AG10803 (cell line): ENCODE measurements at places on chromosomes 16 and 17.
A peak's percentile ranks its signal among the peaks of the same experiment; 100 is the strongest.

DNA sequence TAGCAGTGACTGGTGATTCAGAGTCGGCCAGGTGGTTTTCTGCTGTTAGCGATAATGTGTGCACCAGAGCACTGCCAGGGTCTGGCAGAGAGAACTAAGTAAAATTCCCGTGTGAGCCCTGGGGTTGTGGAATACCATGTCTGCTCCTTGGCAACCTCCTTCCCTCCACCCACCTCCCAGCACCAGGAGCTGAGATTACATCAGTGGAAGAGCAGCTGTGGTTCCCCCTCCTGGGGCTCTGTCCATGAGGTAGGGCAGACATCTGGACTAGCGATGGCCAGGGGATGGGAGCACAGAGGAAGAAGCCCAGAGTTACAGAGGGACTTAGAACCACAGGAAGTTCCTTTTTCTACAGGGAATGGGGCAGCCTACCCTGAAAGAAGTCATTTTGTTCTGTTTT is 15.8 kb downstream of the CLEC10A start:
- DNase-seq: no peak

DNA sequence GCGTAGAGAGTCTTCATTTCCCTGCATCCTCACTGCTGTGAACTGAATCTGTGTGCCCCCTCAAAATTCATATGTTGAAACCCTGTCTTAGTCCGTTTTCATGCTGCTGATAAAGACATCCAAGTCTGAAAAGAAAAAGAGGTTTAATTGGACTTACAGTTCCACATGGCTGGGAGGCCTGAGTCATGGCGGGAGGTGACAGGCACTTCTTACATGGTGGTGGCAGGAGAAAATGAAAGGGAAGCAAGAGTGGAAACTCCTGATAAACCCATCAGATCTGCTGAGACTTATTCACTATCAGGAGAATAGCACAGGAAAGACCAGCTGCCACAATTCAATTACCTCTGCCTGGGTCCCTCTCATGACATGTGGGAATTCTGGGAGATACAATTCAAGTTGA is 3.1 kb upstream of the CCDC42 start:
- DNase-seq: no peak

GRCh38 chr17:38330941-38331411 is 12.8 kb downstream of the GPR179 start:
- no peak for DNase-seq

DNA sequence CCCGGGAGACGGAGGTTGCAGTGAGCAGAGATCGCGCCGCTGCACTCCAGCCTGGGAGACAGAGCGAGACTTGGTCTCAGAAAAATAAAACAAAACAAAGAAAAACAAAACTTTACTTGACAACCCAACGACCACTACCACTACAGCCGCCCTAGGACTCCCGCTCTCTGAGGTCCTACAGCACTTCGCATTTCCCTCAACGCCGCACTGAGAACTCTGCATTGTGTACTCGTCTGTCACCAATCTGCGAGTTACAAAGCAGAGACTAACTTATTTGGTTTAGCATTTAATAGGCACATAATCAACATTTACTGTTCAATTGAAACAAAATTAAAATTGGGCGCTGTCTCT is 479 bp upstream of the ZNF207 start:
- DNase-seq: peak; percentile 17
